Fibroblast of skin of right biceps (primary cell): ENCODE measurements at places on chromosomes 6 and 20.
A peak's percentile ranks its signal among the peaks of the same experiment; 100 is the strongest.

DNA sequence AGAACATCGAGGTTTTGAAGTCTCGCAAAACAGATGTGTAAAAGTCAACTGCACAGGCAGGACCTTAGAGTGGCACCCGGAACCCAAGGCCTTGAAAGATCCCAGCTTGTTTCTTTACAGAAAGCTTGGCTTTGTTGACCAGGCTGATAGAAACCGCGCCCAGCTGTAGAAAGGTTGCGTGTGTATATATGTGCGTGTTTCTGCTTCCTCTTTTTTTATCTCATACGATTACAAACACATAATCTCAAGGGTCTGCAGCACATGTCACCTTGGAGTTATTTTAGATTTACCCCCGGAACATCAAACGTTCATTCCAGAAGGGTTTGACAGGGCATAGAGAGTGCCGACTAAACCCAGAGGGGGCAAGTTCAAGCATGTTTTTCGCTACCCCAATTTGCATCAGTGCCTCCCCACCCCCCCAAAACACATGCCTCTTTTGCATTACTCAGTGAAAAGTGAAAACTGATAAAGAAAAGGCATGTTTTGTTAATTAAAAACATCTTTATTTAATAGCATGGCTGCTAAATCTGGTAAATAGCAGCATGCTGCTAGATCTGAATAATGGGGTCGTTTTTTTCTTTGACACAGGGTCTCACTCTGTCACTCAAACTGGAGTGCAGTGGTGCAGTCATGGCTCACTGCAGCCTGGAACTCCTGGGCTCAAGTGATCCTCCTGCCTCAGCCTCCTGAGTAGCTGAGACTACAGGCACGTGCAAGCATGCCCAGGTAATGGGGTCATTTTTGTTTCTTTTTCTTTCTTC, 33.2 kb upstream of the NCOA3 start:
- DNase-seq = no peak

DNA sequence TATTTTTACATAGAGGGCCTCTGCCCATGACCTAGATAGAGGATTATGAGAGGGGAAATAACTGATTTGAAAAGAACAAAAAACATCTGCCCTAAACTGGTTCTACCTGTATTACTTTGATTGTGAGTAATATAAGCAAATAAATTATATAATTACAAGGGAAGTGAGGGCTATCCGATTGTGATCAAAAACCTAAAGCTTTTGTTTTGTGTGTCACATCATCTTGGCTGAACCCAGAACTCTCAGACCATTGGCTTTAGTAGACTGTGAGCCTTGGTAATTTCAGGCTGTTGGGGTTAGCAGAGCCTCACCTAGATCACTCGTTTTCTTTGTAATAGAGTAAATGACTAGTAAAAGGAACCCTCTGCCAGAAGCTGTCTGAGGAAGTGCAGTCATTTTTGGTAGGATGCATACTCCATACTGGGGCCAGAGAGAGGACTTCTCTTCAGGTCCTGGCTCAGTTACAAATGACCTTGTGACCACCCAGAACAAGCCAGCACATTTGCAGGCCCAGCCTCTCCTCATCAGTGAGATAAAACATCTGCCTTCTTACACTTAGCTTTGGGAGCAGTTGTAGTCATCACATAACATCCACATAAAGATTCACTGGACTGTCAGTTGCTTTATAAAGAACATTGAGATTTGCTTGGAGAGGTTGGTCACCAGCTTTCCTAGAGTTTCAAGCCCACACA, 13.5 kb downstream of the STK35 start:
- no peak for DNase-seq

DNA sequence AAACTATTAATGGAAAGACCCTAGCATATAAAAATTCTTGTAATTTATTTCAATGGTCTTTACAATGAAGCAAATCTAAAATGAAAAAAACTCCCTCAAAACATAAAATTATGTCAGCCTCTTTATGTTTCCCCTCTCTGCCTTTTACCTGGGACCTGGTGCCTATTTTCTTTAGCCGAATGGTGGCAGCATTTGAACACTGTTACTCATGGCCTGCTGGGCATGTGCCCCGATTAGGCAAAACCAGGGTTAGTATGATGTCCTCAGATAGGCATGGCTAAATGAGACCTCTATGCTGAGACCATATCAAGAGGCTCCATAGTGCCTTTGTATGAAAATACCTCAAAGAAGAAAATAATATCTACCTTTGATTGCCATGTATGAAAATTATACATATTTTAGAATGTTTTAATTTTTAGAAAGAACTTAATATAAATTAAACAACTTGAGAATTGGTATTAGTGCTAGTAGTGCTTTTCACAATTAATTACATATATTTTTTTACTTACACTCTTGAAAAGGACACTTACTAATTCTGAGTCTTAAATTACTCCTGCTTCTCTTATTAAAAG, 22.5 kb upstream of the C6orf58 start:
- peak; percentile 33 for DNase-seq

DNA sequence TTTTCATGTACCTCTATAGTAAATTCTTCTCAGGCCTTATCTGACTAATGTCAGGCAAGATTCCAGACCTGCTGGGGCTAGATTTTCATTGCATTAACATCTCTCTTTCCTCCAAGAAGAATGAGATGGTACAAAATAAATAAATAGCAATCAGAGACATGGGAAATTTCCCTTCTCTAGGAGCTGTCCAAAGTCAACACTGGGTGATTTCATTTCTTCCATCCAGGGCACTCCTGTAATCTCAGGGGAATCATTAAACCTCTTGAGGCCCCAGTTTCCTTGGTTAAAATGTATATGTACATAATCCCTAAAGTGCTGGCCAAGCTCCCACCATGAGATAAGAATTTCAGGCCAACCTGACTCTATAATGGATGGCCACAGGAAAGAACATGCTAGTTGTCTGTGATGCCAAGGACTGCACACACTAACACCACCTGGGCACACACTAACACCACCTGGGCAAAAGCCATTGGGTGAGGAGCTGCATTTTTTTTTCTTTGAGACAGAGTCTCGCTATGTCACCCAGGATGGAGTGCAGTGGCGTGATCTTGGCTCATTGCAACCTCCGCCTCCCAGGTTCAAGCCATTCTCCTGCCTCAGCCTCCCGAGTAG, 912 bp downstream of the IL17F start:
- DNase-seq = no peak

GRCh38 chr20:34089655-34090345, 22.2 kb downstream of the EIF2S2 start:
- DNase-seq = no peak

DNA sequence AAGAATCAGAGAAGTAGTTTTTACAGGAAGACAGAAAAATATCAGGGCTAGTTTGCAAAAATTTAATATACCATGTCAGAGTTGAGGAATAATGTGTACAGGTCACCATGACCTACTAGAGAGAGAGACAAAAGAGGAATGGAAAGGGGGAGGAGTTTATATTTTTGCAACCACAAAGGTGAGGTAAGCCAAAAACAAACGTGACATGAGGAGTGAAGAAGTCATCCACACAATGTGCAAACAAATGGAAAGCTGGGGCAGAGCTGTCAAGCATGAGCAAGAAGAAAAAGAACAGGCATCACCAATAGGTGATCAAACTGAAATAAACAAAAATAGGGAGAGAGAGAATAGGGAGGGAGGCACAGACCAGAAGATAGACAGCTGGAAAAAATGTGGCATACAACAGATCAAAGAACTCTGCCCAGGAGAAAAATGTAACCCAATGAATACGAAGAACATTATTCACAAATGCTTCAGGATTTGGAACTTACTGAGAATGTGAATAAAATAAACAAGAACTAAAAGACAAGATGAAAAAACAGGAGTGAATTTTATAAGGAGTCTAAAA, 15.5 kb downstream of the RARS2 start:
- DNase-seq = no peak

DNA sequence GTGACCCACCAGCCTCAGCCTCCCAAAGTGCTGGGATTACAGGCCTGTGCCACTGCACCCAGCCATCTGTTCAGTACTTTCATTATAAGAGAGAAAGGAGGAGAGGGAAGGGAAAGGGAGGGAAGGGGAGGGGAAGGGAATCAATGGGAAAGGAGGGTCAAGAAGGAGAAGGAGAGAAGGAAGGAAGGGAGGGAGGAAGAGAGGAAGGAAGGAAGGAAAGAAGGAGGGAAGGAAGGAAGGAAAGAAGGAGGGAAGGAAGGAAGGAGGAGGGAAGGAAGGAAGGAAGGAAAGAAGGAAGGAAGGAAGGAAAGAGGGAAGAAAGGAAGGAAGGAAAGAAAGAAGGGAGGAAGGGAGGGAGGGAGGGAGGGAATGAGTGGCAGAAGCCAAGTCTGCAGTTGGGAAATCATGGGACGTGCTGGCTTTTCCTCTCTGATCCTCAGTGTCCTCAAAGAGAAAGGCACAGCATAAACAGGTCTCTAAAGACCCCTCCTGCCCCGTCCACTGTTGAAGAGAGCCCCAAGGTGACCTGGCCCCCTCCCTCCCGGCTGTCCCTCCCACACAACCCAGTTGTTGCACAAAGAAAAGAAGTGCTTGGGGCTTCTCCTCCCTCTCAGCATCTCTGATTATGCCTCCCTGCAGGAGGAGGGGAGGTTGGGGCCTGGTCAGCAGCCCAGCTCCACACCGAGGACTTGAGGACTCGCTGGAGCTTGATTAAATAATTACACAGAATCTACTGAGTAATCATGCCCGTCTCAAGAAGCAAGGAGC, 69.1 kb upstream of the TOP1 start:
- no peak for DNase-seq

DNA sequence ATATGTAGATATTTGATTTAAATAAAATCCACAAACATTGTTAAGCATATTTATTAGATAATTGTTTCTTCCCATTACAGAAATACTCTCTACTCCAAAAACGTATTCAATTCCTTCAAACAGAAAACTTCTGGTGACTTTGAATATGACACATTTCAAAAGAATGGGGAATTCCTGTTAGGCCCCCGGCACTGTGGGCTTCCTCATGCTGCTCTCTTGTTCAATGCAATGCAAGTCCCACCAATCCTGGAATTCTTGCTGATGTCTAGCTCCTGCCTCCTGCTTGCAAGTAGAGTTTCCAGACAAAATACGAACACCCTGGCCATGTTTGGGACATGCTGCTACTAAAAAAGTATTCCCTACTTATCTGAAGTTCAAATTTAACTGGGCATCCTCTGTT, 544.1 kb downstream of the QKI start:
- peak; percentile 84 for DNase-seq

- DNase-seq = peak; percentile 79
Observed at GRCh38 chr6:27668442-27669294, 195.8 kb upstream of the ZNF184 start.

DNA sequence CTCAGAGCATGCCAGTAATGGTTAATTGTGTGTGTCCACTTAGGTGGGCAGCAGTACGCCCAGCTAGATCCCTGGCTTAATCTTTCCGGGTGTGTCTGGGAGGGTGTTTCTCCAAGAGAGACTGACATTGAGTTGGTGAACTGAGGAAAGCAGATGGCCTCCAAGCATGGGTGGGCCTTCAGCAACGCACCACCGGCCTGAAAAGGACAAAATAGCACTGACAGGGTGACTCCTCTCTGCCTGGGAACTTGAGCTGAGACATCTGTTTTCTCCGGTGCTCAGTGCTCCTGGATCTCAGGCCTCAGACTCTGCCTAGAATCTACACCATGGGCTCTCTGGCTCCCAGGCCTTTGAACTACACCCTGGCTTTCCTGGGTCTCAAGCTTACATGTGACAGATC, 43.2 kb downstream of the C6orf118 start:
- DNase-seq = no peak

- peak; percentile 42 for DNase-seq
Observed at GRCh38 chr20:32829311-32830005, 9.7 kb downstream of the MAPRE1 start.

DNA sequence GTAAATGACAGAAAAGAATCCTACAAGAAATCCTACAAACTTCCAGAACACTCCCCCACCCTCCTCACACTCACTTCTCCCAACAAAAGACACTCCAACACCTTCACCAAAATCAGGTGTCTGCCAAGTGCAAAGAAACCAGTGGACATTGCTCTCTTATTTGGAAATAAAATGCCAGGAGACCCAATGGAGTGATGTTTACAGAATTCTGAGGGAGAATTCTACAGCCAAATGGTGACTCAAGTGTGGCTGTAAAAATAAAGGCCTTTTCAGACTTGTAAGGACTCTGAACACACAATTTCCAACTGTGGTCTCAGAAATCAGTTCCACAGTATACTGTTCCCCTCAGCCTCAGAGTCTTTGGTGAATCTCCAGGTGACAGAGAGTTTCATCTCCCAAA, 109.6 kb upstream of the CARMIL1 start:
- peak; percentile 22 for DNase-seq

DNA sequence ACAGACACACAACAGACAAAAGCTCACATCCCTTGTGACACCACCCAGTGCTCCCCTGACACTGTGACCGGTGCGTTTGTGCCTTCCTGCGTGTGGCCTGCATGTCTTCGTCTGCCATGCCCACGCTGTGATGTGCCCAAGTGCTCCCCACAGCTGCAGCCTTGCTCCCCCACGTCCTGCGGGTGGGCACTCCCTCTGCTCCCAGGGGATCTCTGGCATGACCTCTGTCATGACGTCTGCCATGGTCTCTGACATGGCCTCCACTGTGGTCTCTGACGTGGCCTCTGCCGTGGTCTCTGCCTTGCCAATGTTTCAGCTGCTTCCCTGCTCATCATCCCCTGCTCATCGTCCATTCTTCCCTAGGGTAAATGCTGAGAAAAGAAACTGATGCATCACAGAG, 200.9 kb downstream of the DLL1 start:
- no peak for DNase-seq

GRCh38 chr6:133743621-133744020, 145.3 kb upstream of the TCF21 start:
- no peak for DNase-seq

DNA sequence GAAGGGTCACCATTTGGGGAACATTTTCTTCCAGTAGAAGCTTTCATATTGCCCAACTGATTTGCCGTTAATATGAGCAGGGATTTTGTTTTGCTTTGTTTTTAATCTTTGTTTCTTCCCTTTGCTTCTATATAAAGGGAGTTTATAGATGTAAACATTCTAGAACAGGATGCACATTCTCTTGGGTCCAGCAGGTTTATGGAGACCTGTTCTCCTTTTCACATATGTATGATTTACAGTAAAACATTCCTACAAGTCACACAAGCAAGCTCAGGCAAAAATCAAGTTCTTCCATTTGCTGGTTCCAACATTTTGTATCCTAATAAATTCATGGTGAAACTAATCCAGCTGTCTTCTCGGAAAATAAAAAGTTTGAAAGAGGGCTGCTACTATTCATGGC, 1082.4 kb upstream of the FLRT3 start:
- DNase-seq = no peak

DNA sequence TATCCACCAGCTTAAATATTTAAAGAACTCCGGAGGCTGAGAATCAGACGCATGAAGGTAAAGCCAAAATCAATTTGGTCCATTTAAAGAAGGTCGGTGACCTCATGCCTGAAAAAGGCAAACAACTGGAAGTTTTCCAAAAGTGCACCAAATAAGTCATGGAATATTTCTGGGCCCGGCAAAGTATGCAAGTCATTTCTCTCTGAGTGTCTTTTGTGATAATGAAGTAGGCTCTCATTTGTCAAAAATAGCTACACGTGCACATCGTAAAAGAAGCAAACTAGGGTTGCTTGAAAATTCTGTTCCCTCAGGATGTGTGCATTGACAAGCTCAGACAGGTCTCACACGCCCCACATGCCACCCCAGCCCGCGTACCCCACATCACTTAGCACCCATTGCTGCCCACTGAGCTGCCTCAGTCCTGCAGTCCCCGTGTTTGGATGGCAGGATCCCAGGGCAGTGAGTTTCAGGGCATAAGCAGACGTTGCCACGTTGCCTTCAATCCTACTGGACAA, 20.5 kb upstream of the PYGB start:
- DNase-seq = peak; percentile 89
